Activated gamma-delta T cell (primary cell): ENCODE measurements at places on chromosomes 5 and 9.

GRCh38 chr9:92730897-92731296 lies 33.7 kb downstream of the BICD2 start:
- no peak for DNase-seq

DNA sequence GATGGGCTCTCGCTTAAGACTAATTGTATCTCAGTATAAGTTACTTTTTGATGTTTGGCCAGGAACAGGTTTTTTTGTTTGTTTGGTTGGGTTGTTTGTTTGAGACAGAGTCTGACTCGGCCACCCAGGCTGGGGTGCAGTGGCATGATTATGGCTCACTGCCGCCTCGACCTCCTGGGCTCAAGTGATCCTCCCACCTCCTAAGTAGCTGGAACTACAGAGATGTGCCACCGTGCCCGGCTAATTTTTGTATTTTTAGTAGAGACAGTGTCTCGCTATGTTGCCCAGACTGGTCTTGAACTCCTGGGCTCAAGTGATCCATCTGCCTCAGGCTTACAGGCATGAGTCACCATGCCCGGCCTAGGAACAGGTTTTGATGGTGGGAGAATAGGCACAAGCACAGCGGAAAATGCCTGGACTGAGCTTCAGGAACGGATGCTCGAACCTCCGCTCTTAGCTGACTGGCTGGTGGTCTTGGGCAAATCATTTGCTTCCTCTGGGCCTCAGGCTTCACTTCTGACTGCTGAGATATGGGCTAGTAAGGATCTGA lies 11.4 kb upstream of the SYNPO start:
- no peak for DNase-seq

- DNase-seq = no peak
These were observed 1.3 kb downstream of the BBLN start for GRCh38 chr9:128161215-128161902.

DNA sequence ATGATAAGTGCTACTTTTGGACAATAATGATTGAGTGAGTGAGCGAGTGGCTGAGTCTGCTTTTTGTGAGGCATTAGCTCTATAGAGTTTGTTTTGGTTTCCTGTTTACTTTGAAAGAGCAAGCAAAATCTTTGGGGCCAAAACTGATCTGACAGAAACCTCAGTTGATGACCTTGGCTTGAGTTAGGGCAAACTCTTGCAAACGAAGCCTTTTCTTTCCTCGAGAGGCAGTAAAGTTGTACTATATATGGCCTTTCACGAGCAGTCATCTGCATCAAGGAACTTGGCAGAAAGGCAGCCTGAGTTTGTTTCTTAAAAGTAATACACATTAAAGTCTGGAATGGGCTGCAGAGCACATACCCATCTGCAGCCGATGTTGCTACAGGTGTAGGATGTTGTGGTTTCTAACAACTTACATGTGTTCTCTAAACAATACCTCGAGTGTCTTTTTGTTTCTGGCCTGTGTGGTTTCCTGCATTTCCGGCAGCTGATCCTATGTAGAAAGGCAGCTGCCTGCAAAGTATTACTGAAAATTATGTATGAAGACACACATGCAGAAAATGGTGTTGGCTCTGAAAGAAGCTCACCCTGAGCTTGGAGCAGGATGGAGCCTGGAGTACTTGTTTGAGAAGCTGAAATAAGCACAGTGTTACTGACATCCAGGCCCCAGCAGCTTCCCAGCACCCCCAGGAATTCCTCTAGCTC lies 60.8 kb downstream of the FOXD1 start:
- DNase-seq = no peak

GRCh38 chr5:170546282-170546681 lies 42.5 kb downstream of the KCNIP1 start:
- DNase-seq = no peak

DNA sequence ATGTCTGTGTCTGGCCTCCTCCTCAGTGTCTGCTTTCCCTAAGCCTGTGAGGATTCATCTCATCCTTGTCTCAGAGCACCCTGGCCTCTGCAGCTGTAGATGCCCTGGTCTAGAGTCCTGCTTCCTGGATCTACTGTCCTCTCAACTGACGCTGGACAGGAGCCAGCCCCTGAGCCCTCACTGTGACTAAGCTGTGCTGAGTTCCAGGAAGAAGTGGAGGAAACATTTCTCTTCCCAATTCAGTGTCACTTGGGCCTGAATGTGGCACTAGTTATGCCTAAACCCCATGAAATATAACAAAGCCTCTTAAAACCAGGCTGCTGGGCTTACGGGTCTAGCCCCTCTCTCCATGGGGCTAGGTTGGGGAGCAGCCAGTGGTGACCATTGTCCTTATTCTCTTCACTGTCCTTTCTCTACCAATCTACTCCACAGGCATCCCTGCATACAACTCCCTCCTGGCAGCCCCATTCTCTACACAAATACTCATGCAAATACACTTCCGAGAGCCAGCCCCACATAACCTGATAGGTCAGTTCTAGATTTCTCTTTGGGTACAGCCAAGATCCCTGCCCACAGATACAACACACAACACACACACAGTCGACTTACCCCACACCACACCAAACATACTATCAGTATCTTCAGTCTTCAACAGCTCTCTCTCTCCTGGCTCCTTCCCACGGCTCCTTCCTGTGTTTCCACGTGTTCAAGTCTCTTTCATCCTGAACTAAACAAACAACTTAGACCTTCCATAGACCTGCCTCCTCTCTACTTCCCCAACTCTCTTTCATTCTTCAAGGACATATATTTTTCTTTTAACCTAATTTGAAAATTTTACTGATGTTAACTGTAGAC lies 220.8 kb downstream of the SNX18 start:
- DNase-seq = no peak

- DNase-seq = no peak
These were observed 466.7 kb downstream of the NFIB start for GRCh38 chr9:13847270-13847669.
